ENCODE measurements at places on chromosomes 11 and 22.

DNA sequence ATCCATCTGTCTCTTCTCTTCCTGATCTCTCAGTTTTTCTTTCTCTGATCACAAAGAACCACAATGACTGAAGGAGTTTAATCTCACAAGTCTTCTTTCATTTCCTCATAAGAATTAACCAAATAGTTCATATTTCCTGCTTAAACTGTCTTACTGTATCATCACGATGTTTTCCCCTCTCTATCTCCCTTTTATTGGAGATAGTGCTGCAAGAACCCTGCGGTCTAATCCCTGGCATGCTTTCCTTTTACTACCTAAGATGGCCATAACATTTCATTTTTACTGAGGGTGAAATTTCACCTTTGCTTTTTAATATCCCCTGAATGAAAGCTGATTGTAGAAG, 28.9 kb downstream of the CARD18 start:
- no peak for DNase-seq

GRCh38 chr11:88552379-88553062, 215.0 kb upstream of the CTSC start:
- peak; percentile 24 for DNase-seq

GRCh38 chr22:29718949-29719898, 579 bp upstream of the CABP7 start:
- DNase-seq, result no peak

DNA sequence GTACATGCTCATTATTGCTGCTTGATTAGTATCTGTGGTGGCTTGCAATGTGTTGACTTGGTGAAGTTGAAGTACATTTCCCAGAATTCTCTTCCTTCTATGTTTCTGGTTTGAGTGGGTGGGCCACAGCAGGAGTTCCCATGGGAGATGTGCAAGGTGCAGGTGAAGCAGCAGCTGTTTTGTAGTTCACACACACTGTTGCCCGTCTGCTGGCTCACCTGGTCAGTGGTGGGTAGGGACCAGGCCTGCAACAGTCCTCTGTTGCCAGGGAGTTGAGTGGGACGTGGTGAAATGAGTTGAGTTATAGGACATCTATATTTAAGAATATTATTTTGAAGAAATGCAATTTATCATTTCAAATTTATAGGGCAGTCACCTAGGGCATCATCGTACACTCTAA, 417.4 kb downstream of the TMEM135 start:
- no peak for DNase-seq

- no peak for DNase-seq
Observed at GRCh38 chr11:72305077-72305476, 61.1 kb upstream of the PHOX2A start.

DNA sequence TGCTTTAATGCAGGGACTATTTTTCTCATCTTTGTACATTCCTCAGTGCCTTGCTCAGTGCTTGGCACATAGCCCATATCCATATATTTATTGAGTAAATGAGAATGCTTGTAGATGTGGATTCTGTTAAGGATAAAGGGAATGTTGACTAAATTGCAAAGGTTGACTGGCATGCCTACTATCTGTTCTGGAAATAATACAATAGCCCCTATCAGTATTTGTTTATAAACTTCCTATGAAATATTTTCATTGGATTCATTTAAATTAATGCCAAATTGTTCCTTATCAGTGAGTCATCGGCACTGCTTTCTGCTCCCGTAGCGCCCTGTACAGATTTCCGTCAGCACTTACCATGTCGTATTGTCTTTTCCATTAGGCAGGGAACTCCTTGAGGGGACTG, 8.0 kb downstream of the RNF121 start:
- DNase-seq, result no peak

- no peak for DNase-seq
Observed at GRCh38 chr11:121257976-121258375, 34.6 kb upstream of the SC5D start.

DNA sequence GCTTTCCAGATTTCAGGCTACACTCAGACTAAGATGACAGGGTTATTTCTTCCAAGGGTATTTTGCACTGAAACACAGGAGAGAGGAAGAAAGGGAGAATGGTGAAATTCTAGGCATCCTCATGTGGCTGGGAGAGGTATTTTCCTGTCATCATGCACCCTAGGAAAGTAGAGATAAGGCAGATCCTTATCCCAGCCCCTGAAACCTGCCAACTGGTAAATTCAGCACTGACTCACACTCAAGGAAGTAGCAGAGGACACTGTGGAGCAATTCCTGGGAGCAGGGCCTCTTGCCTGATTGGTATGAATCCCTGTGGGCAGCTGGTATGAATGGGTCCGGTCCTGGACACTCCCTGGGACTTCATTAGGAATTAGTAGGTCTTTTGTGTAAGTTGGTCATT, 37.6 kb upstream of the SLC5A1 start:
- no peak for DNase-seq

DNA sequence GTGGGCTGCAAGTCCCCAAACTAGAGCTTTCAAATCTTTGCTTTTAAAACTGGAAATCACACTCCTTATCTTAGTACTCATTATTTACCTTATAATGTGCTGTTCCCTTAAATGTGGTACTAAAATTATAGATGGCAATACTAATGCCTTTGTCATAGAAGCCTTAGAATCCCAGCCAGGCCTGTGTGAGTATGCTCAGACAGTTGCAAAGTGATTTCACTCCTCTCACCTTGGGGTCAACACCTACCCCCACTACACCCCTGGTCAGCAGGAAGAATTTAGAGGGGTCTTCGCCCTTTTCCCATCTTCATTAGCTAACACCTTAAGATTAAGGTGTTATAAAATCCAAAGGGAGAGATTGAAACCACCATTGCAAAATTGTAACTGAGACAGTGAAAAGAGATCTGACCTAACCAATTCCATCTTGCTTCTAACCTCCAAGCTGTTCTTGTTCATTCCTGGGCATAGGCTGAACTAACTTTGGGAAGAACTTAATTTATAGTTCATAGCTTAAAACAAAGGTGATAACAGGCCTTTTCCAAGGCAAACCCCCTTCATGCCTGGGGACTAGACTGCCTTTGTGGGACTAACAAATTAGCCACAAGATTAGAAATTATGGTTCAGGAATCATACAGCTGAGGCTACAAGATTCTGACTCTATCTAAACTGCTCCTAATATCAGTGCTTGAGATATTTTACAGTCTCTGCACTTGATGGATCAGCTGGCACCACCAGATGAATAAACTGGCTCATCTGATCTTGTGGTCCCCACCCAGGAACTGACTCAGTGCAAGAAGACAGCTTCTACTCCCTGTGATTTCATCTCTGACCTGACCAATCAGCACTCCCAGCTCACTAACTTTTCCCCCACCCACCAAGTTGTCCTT, 10.4 kb upstream of the MRPL17 start:
- DNase-seq, result no peak

- no peak for DNase-seq
Observed at GRCh38 chr22:20940904-20941385, 23.7 kb downstream of the CRKL start.

DNA sequence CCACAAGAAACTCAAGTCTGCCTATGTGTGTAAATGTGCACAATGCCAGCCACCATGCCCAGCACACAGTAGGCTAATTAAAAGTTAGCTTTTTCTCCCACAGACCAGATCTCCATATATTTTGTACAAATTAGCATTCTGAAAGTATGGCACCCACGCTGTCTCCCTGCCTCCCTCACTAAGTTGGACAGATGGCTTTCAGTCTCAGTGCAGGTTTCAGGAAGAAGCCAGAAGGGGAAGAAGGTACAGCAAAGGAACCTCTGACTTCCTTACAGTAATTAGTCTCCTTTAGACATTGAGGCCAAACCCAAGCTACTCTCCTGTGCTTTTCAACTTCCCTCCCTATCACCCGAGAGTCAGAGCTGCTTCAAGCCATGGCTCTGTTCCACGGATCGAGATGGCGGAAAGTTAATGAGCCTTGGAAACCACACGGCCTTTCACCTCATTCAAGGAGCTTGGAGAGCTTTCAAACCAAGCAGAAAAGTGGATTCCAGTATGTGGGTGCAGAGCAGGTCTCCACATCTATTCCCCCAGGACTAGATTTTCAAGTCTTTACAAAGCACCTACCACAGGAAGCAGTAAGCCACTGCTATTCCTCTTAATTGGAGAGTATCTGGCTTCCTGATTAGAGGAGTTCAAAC, 221.1 kb upstream of the NARS2 start:
- no peak for DNase-seq

DNA sequence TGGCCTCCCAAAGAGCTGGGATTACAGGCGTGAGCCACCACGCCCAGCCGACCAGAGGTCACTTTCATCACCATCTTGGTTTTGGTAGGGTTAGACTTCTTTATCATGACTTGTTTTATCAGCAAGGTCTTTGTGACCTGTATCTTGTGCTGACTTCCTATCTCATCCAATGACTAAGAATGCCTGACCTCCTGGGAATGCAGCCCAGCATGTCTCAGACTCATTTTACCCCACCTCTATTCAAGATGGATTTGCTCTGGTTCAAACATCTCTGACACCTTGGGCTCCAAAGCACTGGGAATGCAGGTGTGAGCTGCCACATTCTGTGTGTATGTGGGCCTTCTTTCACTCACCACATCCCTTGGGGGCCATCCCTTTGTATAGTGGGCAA, 5.1 kb upstream of the TALDO1 start:
- no peak for DNase-seq

GRCh38 chr22:36151006-36151595, 9.5 kb downstream of the APOL3 start:
- DNase-seq, result no peak

DNA sequence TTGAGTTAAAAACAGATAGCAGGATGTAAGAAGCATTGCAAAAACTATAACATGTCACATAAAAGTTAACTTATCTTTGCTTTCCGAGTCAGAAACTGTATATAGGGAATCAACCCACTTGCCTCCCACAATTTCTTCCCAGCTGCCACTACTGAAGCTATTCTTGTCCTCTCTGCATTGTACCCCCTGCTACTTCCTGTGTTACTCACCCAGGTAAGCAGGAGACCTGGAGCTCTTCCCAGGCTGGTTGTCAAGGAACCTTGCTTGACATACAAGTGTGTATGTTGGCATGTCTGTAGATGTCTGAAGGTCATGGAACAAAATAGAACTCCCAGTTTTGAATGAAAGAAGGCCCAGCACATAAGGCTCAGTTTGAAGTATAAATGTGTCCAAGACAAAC, 74.3 kb upstream of the LRRC4C start:
- DNase-seq, result no peak

GRCh38 chr11:23769214-23769613, 727.6 kb upstream of the LUZP2 start:
- no peak for DNase-seq

- DNase-seq, result no peak
Observed at GRCh38 chr22:24975813-24976341, 23.4 kb downstream of the KIAA1671 start.

DNA sequence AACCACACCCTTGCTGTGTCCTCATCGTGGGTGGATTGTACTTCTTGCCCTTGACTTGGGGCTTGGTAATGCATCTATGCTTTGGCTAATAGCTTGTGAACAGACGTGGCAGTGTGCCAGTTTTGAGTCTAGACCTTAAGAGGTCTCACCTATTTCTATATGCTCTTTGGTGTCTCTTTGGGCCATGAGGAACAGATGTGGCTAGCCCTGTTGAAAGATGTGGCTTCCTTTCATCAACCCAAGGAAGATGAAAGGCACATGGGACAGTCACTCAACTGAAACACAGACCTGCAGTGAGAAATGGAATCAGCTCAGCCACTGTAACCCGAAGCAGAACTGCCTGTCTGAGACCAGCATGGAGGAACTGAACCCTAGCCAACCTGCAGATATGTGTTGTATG, 7.9 kb upstream of the NELL1 start:
- DNase-seq, result no peak
